Suprapubic skin (tissue), 4 donors: ENCODE measurements at places on chromosomes 12 and 14. TPM values are rescaled to one million over a fixed set of nuclear protein-coding genes. Genes with fewer than 3 reads are reported as not detected.

The C12orf50 gene
- not detected for total RNA-seq

The AVPR1A gene
- total RNA-seq: 5.2 TPM

The FOXG1 gene
- not detected for total RNA-seq

The DDX54 gene
- 62.5 TPM for total RNA-seq

DNA sequence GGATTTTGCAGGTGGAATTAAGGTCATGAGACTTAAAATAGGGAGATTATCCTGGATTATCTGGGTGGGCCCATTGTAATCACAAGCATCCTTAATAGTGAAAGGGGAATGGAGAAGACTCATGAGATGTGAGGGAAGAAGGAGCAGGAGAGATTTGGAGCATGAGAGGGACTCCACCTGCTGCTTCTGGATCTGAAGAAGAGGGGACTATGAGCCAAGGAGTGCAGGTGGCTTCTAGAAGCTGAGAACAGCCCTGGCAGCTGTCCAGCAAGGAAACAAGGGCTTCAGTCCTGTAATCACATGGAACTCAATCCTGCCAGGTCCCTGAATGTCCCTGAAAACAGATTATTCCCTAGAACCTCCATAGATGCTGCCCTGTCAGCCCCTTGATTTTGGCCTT is 67.8 kb downstream of the PELI2 start:
- H3K27ac ChIP-seq: no peak overlapping the region
- no peaks in the 10 kb centered on the region for H3K27me3 ChIP-seq
- no peak for DNase-seq
- no peak overlapping the region for H3K4me3 ChIP-seq
- peaks cover 8% of the 10 kb centered on the region for H3K4me1 ChIP-seq
- no peaks in the 10 kb centered on the region for H3K36me3 ChIP-seq

DNA sequence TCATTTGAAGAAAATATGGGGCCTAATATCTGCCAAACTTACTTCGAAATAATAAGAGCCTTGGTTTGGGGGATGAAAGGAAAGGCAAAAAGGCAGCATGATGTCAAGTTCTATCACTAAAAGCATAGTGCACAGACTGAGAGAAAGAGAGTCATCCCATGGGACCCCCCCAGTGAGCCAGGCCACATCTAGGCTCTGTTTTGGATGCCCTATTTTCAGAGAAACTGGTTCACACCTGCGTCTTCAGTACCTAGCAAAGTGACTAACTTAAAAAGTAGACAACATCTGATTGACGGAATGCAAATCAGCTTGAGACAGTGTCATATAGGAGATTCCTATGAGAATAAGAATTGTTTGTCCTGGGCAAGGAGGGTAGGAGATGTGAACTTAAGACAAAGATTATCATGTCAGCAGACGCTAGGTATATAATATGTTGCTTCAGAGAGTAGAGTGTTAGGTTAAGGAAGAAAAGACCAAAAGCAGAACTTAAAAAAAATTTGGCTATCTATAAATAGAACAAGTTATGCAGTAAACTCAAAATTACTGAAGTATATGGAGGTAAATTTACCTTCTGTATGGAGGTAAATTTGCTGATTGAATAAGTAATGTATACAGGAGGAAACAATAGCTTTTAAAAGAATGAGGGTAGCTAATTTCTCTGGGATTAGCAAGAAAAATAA is 148.2 kb downstream of the SLC41A2 start:
- H3K36me3 ChIP-seq: no peaks in the 10 kb centered on the region
- no peaks in the 10 kb centered on the region for H3K27me3 ChIP-seq
- H3K4me3 ChIP-seq: no peak overlapping the region
- H3K27ac ChIP-seq: no peak overlapping the region

DNA sequence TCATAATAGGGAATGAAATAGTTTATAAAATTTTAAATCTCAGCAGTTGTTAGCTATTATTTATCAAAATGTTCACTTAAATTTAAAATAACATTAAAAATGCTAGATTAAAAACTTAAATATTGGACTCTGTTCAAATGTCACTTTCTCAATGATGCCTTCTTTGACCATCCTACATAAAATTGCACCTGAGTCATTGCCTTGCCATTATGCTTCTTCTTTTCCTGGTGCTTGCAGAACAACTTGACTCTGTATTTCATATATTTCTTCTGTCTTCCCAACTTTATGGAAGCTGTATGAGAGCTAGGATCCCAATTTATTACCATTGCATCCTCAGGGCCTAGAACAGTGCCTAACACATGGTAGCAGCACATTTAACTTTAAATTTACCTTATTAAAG is 37.3 kb upstream of the CPM start:
- H3K4me1 ChIP-seq: no peaks in the 10 kb centered on the region
- H3K36me3 ChIP-seq: no peaks in the 10 kb centered on the region
- H3K27ac ChIP-seq: no peak overlapping the region
- H3K4me3 ChIP-seq: no peak overlapping the region

DNA sequence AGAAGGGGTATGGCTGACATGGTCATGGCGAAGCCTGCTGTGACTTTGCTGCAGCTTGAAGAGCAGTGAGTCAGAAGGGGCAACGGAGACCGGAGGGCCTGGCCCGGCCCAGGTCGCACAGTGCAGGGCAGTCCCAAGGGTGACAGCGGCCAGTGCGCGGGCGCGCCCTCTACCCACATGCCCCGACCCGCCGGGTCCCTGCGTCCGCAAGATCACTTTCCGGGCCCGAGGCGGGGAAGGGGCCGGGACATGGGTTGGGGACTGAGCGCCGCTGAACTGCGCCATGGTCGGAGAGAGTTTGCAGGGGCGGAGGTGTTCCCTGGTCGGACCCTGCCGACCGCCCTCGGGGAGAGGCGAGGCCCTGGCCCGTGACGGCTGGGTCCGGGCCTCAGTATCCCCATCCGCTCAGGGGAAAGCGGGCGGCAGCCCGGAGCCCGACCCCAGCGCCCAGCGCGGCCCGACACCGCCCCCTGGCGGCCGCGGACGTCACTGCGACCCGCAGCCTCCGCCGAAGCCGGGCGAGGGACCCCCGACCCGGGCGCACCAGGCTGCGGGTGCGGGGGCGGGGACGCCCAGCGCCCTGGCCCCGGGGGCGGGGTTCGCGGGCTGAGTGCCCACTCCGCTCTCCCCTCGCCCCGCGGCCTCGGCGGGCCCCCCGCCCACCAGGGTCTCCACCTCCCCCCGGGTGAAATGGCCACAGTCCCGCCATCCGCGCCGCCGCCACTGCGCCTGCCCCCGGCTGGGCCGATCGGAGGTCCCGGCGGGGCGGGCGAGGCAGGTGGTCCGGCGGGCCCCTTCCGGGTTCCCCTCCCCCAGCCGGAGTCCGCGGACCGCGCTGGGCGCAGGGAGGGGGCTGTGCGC is 7.2 kb upstream of the ANKRD9 start:
- peak overlapping the region; percentile 74 for H3K4me3 ChIP-seq
- no peaks in the 10 kb centered on the region for H3K27me3 ChIP-seq
- no peaks in the 10 kb centered on the region for H3K36me3 ChIP-seq

- no peaks in the 10 kb centered on the region for H3K27me3 ChIP-seq
- no peak overlapping the region for H3K27ac ChIP-seq
- H3K36me3 ChIP-seq: no peaks in the 10 kb centered on the region
- H3K4me3 ChIP-seq: no peak overlapping the region
These were observed 202.6 kb downstream of the CRADD start for GRCh38 chr12:93879476-93880421.

DNA sequence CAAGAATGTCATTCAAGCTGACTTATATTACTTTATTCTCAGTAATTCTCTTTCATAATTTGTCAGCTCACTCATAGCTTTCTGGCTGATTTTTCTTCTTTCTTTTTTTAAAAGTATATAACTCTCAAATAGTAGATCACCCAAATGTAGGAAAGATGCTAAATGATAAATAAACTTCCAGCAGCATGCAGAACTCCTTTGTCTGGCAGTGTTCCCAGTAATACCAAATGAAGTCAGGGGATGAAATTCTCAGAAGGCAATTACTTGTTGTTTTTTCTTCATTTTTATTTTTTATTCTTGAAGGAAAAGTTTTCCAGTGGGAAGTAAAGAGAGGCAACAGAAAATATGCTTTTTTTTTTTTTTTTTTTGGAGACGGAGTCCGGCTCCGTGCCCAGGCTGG is 133.3 kb upstream of the SLCO1C1 start:
- no peaks in the 10 kb centered on the region for H3K36me3 ChIP-seq
- no peaks in the 10 kb centered on the region for H3K4me1 ChIP-seq
- DNase-seq: no peak
- no peaks in the 10 kb centered on the region for H3K27me3 ChIP-seq
- no peak overlapping the region for H3K4me3 ChIP-seq
- no peak overlapping the region for H3K27ac ChIP-seq

DNA sequence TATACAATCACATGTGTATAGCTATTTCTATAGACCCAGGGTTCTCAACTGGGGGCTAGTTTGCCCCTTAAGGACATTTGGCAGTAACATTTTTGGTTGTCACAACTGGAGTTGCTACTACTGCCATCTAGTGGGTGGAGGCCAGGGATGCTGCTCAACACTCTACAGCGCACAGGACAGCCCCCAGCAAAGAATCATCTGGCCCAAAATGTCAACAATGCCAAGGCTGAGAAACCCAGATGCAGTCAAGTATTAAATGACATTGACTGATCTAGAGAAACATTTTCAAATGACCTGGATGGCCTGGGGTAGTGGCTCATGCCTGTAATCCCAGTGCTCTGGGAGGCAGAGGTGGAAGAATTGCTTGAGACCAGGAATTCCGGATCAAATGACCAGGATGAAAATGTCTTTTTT is 5.8 kb downstream of the WSB2 start:
- H3K4me3 ChIP-seq: no peak overlapping the region
- DNase-seq: peak; percentile 72
- peaks cover 42% of the 10 kb centered on the region for H3K4me1 ChIP-seq
- no peaks in the 10 kb centered on the region for H3K27me3 ChIP-seq
- H3K36me3 ChIP-seq: peaks cover 15% of the 10 kb centered on the region
- no peak overlapping the region for H3K27ac ChIP-seq

DNA sequence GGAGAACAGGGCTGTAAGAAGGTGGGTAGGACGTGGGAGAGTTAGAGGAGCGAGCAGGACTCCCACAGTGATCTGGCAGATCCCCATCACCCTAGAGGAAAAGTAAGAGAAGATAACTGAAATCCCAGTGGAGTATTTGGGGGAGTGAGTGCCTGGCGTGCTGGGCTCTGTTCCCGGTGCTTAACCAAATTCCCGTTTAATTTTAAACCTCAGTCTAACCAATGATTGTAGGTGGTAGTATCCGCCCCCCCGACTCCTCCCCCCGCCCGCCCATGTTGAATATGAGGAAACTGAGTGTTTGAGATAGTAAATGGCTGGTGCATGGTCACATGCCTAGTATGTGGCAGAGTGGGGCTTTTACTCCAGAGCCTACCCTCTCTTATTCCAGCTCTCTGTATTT is 1.2 kb downstream of the TARBP2 start:
- no peak for DNase-seq
- no peaks in the 10 kb centered on the region for H3K27me3 ChIP-seq
- peaks cover 65% of the 10 kb centered on the region for H3K4me1 ChIP-seq
- peak overlapping the region; percentile 72 for H3K4me3 ChIP-seq
- peak overlapping the region; percentile 99 for H3K27ac ChIP-seq

GRCh38 chr12:109052414-109053323 is at the start of gene USP30:
USP30 (plus strand) TSS chr12:109052576; CDS start chr12:109052679, 103 bp downstream.
- H3K4me1 ChIP-seq: peaks cover 18% of the 10 kb centered on the region
- DNase-seq: peak; percentile 86
- H3K27me3 ChIP-seq: no peaks in the 10 kb centered on the region
- H3K36me3 ChIP-seq: peaks cover 4% of the 10 kb centered on the region
- peak within 1 kb of the TSS; percentile 81 for H3K27ac ChIP-seq
- H3K4me3 ChIP-seq: peak within 1 kb of the TSS; percentile 87

DNA sequence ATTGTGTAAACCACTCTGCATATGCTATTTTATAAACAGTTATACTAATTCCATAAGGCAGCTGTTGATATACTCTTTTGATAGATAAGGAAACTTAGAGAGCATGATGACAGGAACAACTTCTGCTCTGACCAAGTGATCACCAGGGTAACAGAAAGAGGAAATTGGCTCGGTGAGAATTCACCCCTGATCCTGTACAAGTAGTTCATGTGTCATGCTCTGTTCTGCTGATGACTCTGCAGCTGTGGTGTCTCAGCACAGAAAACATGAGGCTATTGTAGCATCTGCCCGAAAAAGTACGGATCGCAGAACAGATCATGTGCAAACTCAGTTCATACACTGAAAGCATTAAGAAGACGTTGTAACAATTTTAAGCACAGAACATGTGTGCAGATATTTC is 345.0 kb downstream of the LRIG3 start:
- no peaks in the 10 kb centered on the region for H3K36me3 ChIP-seq
- no peak for DNase-seq
- H3K4me3 ChIP-seq: no peak overlapping the region
- no peak overlapping the region for H3K27ac ChIP-seq
- no peaks in the 10 kb centered on the region for H3K27me3 ChIP-seq
- H3K4me1 ChIP-seq: peaks cover 2% of the 10 kb centered on the region

GRCh38 chr14:89131004-89131750 is 285.9 kb downstream of the FOXN3 start:
- no peak for DNase-seq
- H3K4me1 ChIP-seq: no peaks in the 10 kb centered on the region
- no peaks in the 10 kb centered on the region for H3K36me3 ChIP-seq
- peak overlapping the region; percentile 5 for H3K27ac ChIP-seq
- no peaks in the 10 kb centered on the region for H3K27me3 ChIP-seq
- no peak overlapping the region for H3K4me3 ChIP-seq

- H3K36me3 ChIP-seq: no peaks in the 10 kb centered on the region
- no peak overlapping the region for H3K4me3 ChIP-seq
- H3K4me1 ChIP-seq: peaks cover 33% of the 10 kb centered on the region
- no peak overlapping the region for H3K27ac ChIP-seq
These were observed 37.8 kb downstream of the PRPF40B start for GRCh38 chr12:49661191-49661590.

DNA sequence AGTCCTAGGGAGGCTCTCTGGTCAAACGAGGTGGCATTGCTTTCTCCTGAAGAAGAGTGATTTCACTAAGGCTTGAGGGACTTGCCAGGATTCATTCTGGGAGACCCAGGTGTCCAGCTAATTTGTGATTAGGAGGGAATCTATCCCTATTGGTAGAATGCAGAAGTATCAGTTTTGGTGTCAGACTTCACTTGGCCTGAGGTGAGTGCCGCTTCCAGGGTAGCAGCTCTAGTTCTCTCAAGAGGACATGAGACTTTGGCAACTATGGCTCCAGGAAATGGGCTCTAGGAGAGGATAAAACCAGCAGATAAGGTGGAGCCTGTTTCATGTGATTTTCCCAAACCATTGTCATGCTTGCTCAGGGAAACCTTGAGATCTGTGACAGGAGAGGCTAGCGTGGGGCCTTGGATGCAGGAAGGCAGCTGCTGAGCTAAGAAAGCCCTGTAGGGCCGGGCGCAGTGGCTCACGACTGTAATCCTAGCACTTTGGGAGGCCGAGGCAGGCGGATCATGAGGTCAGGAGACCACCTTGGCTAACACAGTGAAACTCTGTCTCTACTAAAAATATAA is 11.6 kb upstream of the TMEM117 start:
- no peaks in the 10 kb centered on the region for H3K36me3 ChIP-seq
- H3K27me3 ChIP-seq: no peaks in the 10 kb centered on the region
- H3K4me1 ChIP-seq: no peaks in the 10 kb centered on the region
- H3K27ac ChIP-seq: no peak overlapping the region
- no peak overlapping the region for H3K4me3 ChIP-seq
